ENCODE measurements at places on chromosomes 7 and 10. TPM values are rescaled to one million over a fixed set of nuclear protein-coding genes. Genes with fewer than 3 reads are reported as not detected.
A peak's percentile ranks its signal among the peaks of the same experiment; 100 is the strongest.

DNA sequence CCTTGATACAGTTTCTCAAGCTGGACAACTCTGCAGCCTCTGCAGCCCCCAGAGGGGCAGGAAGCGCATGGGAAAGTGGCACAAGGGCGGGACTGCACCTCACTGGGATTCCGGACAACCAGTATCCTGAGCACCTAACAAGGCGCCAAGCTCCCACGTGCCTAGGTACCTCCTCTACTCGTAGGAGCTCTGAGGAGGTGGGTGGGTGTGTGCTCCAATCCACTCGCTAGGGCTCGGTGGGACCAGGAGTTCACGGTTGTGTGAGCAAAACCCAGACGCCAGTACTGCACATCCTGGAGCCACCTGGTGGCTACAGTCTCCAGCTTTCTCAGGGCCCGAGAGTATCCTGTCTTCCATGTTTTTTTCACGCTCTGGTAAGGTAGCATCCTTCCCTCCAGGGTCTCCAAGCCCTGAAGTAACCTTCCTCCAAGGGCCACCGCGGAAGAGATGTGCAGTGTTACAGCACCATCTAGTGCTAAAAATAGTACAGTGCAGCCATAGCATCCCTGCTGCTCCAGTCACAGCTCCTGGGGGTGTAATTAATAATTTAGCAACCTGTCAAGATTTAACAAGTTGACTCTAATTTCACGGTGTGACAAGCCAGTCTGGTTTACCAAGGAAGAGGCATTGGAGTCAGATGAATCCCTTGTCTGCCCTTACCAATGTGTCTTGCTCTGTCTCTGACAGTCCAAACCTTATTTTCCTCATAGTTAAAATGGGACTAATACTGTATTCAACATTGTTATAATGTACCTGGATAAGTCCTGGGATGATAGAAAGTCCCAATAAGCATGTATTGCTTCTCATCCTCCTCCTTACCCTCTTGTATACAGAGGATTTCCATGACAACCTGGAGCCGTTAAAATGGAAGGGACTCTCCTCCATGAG lies 70.4 kb downstream of the HERPUD2 start:
- no peaks in the 10 kb centered on the region for H3K36me3 ChIP-seq
- DNase-seq = peak; percentile 30
- H3K4me1 ChIP-seq = peaks cover 2% of the 10 kb centered on the region
- no peak overlapping the region for H3K27ac ChIP-seq

The ITPRIP gene
- total RNA-seq = 19.4 TPM

DNA sequence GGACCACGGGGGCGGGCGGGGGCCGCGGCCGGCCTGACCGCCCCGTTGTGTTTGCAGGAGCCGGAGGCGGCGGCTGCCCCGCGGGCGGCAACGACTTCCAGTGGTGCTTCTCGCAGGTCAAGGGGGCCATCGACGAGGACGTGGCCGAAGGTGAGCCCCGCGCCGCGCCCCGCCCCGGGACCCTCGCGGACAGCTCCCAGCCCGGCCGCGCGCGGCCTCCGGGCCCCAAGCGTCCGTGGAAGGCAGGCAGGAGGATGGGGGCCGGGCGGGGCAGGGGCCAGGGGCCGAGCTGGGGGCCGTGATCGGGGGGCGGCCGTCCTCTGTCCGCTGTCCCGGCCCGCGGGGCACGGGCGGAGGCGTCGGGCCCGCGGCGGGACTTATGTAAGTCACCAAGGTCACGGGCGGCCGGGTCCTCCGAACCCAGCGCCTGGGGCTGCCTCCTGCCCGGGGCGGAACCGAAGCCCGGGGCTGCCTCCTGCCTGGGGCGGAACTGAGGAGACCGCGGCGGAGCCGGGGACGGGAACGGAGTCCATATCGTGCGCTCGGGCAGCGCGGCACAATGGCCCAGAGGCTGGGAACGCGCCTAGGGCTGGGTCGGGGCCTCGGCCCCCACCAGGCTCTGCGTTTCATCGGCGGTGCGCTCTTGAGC lies 497 bp downstream of the PPP2R2D start:
- peak overlapping the region; percentile 89 for H3K4me3 ChIP-seq
- DNase-seq = peak; percentile 50
- peaks cover 9% of the 10 kb centered on the region for H3K27me3 ChIP-seq
- H3K27ac ChIP-seq = peak overlapping the region; percentile 87
- peaks cover 54% of the 10 kb centered on the region for H3K4me1 ChIP-seq

The SLC16A12 gene
- total RNA-seq = not detected

DNA sequence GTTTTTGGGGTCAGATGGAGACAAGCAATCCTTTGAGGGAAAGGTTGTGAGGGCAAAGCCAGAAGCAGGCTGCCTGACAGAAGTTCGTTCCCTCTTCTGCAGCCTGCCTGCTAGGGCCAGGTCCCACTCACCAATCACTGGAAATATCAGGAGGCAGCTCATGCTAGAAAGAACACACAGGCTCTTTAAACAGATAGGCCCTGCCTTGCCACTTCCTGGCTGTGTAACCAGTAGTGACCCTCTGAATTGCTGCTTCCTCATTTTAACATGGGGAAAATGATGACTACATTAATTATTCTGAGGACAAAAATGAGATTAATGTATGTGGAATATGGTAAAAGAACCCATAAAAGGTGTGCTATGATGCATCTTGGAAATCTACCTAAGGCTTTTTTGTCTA lies 50.5 kb upstream of the MRLN start:
- H3K4me3 ChIP-seq = no peak overlapping the region
- no peaks in the 10 kb centered on the region for H3K27me3 ChIP-seq
- peaks cover 30% of the 10 kb centered on the region for H3K36me3 ChIP-seq

GRCh38 chr10:106224676-106225075 lies 939.8 kb downstream of the SORCS1 start:
- no peaks in the 10 kb centered on the region for H3K27me3 ChIP-seq
- DNase-seq = no peak
- H3K4me1 ChIP-seq = no peaks in the 10 kb centered on the region
- H3K36me3 ChIP-seq = no peaks in the 10 kb centered on the region
- H3K27ac ChIP-seq = no peak overlapping the region

GRCh38 chr7:129006636-129007414 lies 48.1 kb downstream of the TNPO3 start:
- peaks cover 18% of the 10 kb centered on the region for H3K36me3 ChIP-seq
- no peaks in the 10 kb centered on the region for H3K27me3 ChIP-seq
- H3K27ac ChIP-seq = no peak overlapping the region
- no peak overlapping the region for H3K4me3 ChIP-seq

DNA sequence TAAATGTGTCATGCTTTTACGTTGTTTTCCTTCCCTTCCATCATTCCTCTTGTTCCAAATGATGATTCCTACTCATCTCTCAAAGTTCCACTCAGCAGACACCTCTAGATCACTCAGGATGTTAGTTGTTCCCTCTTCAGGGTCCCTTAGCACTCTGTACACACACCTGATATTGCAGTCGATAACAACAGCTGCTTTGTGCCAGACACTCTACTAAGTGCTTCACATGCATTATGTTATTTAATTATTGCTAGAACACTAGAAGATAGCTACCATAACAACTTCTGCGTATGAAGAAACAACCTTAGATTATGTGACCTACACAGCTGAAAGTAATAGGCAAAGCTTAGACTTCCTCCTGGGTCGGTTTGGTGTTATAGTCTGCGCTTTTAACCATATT lies 29.6 kb downstream of the PCBD1 start:
- DNase-seq = no peak
- no peak overlapping the region for H3K4me3 ChIP-seq
- peaks cover 18% of the 10 kb centered on the region for H3K36me3 ChIP-seq
- H3K27me3 ChIP-seq = no peaks in the 10 kb centered on the region

The IDI2 gene
- not detected for total RNA-seq

- H3K27ac ChIP-seq = no peak overlapping the region
- no peaks in the 10 kb centered on the region for H3K36me3 ChIP-seq
- no peak for DNase-seq
- H3K4me1 ChIP-seq = no peaks in the 10 kb centered on the region
Measured at GRCh38 chr10:44899450-44900080, 11.6 kb upstream of the TMEM72 start.

DNA sequence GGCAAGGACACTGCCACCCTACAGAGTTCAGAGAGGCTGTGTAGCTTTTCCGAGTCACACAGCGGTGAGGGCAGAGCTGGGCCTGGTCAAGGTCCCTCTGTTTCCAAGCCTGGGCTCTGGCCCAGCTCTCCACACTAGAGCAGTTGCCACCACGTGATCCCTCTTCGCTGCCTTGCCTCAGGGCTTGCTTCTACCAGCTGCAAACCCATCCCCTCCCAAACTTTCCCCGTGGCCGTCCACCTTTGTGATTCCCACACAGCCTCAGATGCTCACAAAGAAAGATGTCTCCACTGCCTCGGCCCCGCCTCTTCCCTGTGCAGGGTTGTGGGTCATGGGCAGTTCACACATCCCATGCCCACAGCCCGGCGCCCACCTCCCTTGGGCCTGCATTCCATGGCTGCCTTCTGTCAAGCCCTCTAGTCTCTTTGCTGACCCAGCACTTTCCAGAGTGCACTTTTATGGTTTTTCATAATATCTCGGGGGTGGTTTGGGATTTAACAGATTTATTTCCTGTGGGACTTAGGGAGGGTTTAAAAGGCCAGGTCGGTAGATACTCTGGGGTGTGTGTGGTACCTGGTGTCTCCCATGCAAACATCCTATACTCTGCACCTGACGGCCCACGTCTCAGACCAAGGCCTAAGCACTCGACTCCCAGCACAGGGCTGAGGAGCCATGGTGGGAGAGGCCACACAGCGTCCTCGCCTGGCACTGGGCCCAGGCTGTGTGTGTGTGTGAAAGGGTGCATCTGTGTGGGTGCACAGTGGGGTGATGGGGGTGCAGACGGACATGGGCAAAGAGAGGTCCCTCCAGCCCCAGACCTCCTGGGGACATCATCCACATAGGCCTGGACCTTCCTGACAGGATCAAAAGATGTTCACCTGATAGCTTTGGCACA lies 59.6 kb downstream of the PKD1L1 start:
- H3K27ac ChIP-seq = no peak overlapping the region
- H3K36me3 ChIP-seq = no peaks in the 10 kb centered on the region

DNA sequence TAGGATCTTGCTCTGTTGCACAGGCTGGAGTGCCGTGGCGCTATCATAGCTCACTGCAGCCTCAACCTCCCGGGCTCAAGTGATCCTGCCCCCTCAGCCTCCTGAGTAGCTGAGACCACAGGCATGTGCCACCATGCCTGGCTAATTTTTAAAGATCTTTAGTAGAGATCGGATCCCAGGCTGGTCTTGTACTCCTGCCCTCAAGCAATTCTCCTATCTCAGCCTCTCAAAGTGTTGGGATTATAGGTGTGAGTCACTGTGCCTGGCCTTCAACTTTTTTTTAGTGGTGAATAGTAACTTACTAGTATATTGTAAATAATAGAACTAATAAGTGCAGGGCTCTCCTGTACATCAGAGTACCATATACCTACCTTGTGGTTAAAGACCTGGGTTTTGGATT lies 52.1 kb upstream of the LMTK2 start:
- H3K4me3 ChIP-seq = no peak overlapping the region
- no peak for DNase-seq
- H3K27me3 ChIP-seq = peaks cover 10% of the 10 kb centered on the region
- H3K4me1 ChIP-seq = peaks cover 7% of the 10 kb centered on the region

GRCh38 chr7:149241696-149242095 lies 2.2 kb downstream of the ZNF212 start:
- no peak overlapping the region for H3K27ac ChIP-seq
- peaks cover 16% of the 10 kb centered on the region for H3K36me3 ChIP-seq
- H3K27me3 ChIP-seq = no peaks in the 10 kb centered on the region
- H3K4me3 ChIP-seq = no peak overlapping the region
- DNase-seq = no peak

The GPR15LG gene
- not detected for total RNA-seq

DNA sequence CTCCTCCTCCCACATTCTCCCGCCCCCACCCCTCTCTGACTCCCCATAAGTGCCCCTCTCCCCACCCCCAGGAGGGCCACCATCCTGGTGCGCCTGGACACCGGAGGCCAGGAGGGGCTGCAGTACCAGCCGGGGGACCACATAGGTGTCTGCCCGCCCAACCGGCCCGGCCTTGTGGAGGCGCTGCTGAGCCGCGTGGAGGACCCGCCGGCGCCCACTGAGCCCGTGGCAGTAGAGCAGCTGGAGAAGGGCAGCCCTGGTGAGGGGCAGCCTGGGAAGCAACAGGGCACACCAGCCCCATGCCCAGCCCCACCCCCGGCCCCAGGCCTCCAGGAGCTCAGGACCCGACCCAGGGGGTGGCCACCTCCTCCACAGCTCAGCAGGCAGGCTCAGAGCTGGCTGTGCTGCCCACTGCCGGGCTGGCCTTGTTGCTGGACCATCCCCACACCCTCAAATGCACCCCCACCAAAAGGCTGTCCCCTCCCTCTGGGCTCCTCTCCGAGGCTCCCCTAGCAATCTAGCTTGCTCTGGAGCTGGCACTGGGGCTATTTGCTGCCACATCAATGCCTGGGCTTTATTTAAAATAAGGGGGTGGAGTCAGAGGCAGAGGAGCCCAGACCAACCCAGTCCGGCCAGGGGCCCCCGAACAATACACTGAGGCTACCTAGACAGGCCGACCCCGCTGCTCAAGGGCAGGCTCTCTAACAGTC lies 14.8 kb downstream of the ATG9B start:
- DNase-seq = no peak
- no peaks in the 10 kb centered on the region for H3K27me3 ChIP-seq
- peaks cover 6% of the 10 kb centered on the region for H3K36me3 ChIP-seq
- H3K4me3 ChIP-seq = peak overlapping the region; percentile 25
- H3K4me1 ChIP-seq = peaks cover 46% of the 10 kb centered on the region

The AFAP1L2 gene
- total RNA-seq = 3.2 TPM

The SYT15 gene
- total RNA-seq = 0.58 TPM

GRCh38 chr10:66828957-66829356 lies 96.9 kb upstream of the LRRTM3 start:
- no peaks in the 10 kb centered on the region for H3K27me3 ChIP-seq
- H3K27ac ChIP-seq = no peak overlapping the region
- no peak overlapping the region for H3K4me3 ChIP-seq
- no peak for DNase-seq
- no peaks in the 10 kb centered on the region for H3K4me1 ChIP-seq
- H3K36me3 ChIP-seq = no peaks in the 10 kb centered on the region

- H3K36me3 ChIP-seq = no peaks in the 10 kb centered on the region
- no peak overlapping the region for H3K4me3 ChIP-seq
- no peaks in the 10 kb centered on the region for H3K27me3 ChIP-seq
- peaks cover 9% of the 10 kb centered on the region for H3K4me1 ChIP-seq
Measured at GRCh38 chr7:70673778-70674570, 458.0 kb upstream of the GALNT17 start.

GRCh38 chr7:75054744-75055143 lies 18.9 kb downstream of the RCC1L start:
- H3K27ac ChIP-seq = no peak overlapping the region
- H3K27me3 ChIP-seq = no peaks in the 10 kb centered on the region
- DNase-seq = no peak
- peaks cover 20% of the 10 kb centered on the region for H3K36me3 ChIP-seq
- no peak overlapping the region for H3K4me3 ChIP-seq

DNA sequence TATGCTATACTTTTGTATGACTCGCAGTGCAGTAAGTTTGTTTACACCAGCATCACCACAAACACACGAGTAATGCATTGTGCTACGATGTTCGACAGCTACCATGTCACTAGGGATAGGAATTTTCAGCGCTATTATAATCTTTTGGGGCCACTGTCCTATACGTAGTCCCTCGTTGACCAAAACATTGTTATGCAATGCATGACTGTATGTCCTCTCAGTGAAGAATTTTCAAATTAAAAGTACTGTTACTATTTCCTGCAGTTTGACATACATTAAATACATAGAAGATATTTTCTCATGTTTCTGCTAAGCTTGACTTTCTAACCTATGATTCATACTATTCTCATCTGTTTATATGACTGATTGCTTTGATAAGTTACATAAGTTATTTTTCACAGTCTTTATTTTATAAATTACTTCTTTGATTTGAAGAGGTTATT lies 203.6 kb downstream of the VTI1A start:
- H3K4me3 ChIP-seq = no peak overlapping the region
- no peak overlapping the region for H3K27ac ChIP-seq
- H3K36me3 ChIP-seq = peaks cover 5% of the 10 kb centered on the region
- H3K4me1 ChIP-seq = no peaks in the 10 kb centered on the region
- no peak for DNase-seq
- no peaks in the 10 kb centered on the region for H3K27me3 ChIP-seq

Data from activated naive CD8-positive, alpha-beta T cell treated with anti-CD3 and anti-CD28 coated beads for 36 hours (primary cell).